ENCODE measurements at places on chromosomes 3 and 15. TPM values are rescaled to one million over a fixed set of nuclear protein-coding genes. Genes with fewer than 3 reads are reported as not detected.

The DUOXA1 gene
- total RNA-seq = not detected

The SNX22 gene
- 1.3 TPM for total RNA-seq

The ZKSCAN7 gene
- total RNA-seq = 1.2 TPM

The CKMT1B gene
- not detected for total RNA-seq

The PLCH1 gene
- 0.04 TPM for total RNA-seq

The AGBL1 gene
- not detected for total RNA-seq

The THBS1 gene
- total RNA-seq = 5,210 TPM

The ISY1 gene
- 47.2 TPM for total RNA-seq

The DUOX1 gene
- not detected for total RNA-seq

The APBA2 gene
- total RNA-seq = 42.1 TPM

The RAB6B gene
- 0.99 TPM for total RNA-seq

The LXN gene
- 179 TPM for total RNA-seq

The MKRN3 gene
- not detected for total RNA-seq

The SERINC4 gene
- not detected for total RNA-seq

The ECE2 gene
- not detected for total RNA-seq

The CCR4 gene
- 0.21 TPM for total RNA-seq

The LARP6 gene
- total RNA-seq = 23.9 TPM

The FRMD4B gene
- total RNA-seq = 96.7 TPM

The ITGB5 gene
- total RNA-seq = 184 TPM

The AADACL2 gene
- not detected for total RNA-seq

The MFAP1 gene
- total RNA-seq = 24.2 TPM

The SLC28A1 gene
- total RNA-seq = not detected

The WDR82 gene
- total RNA-seq = 98.5 TPM

The GPR62 gene
- total RNA-seq = 0.07 TPM

The UTS2B gene
- total RNA-seq = 0.33 TPM

The TXNRD3 gene
- total RNA-seq = 12.7 TPM

The ARL6IP5 gene
- 121 TPM for total RNA-seq

The PLIN1 gene
- total RNA-seq = 0.07 TPM

The TRH gene
- total RNA-seq = not detected

The EXOSC7 gene
- 53.0 TPM for total RNA-seq

The SEMA6D gene
- total RNA-seq = 5.9 TPM

The CLDN16 gene
- total RNA-seq = not detected

The RASL12 gene
- total RNA-seq = not detected

The CHST2 gene
- total RNA-seq = 5.9 TPM
